CD4-positive, alpha-beta T cell treated with Interleukin-4 for 4 hours (primary cell): ENCODE measurements at places on chromosomes 4 and X.

- no peak for DNase-seq
Measured at GRCh38 chrX:724256-724655, 93.7 kb downstream of the SHOX start.

DNA sequence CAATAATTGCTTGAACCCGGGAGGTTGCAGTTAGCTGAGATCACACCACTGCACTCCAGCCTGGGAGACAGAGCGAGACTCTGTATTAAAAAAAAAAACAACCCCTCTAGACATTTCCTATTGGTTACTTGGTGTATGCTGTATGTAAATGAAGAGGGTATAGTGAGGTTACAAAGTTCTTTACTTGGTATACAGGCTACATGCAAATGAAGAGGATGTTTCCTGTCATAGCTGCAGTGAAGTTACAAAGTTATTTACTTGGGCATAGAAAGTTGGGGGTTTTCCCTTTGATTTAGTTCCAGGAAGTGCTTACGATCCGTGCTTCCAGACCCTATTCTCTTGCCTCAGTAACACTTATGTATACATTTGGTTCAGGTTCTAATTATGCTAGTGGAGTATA is 38.4 kb upstream of the CLNK start:
- peak; percentile 23 for DNase-seq

DNA sequence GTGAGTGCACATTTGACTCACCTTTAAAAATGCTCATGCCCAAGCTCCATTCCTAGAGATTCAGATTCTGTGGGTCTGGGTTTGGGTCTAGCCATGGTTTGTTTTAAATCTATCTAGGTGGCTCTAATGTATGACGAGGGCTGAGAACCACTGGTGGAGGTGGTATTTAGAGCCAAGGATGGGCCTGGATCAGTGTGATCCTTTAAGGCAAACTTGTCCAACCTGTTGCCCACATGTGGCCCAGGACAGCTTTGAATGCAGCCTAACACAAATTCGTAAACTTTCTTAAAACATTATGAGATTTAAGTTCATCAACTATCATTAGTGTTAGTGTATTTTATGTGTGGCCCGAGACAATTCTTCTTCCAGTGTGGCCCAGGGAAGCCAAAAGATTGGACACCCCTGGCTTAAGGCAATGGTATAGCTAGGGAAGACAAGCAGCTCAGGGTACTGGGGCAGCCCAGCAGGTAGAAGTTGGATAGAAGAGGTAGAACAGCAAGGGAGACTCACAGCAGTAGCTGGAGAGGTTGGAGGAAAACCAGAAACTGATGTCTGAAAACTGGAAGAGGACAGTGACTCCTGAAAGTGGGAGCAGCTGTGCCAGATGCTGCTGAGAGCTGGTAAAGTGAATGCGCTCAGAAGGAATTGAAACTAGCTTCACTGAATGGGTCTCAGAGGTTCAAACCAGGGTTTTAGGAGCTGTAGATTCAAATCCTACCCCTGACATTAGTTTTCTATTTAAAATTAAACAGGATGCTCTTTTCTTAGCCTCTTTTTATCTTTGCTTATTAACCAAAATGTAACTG is 18.2 kb downstream of the ADD1 start:
- DNase-seq: no peak

GRCh38 chrX:111100191-111100590 is 4.2 kb downstream of the PAK3 start:
- DNase-seq: peak; percentile 48

GRCh38 chr4:54745031-54745770 is 87.4 kb downstream of the KIT start:
- DNase-seq: no peak

GRCh38 chrX:97564496-97564895 is 680.8 kb downstream of the RPA4 start:
- no peak for DNase-seq

- peak; percentile 61 for DNase-seq
Measured at GRCh38 chrX:123884809-123885408, 25.1 kb downstream of the XIAP start.

- DNase-seq: no peak
Measured at GRCh38 chr4:185542626-185543315, 7.5 kb upstream of the PDLIM3 start.

GRCh38 chrX:153781428-153782047 is 697 bp downstream of the SRPK3 start:
- no peak for DNase-seq

GRCh38 chrX:2404776-2405175 is 96.0 kb downstream of the DHRSX start:
- no peak for DNase-seq
